ENCODE measurements at places on chromosomes 12 and 14.
A peak's percentile ranks its signal among the peaks of the same experiment; 100 is the strongest.

- DNase-seq: peak; percentile 76
Measured at GRCh38 chr12:105409801-105410471, 79.4 kb downstream of the C12orf75 start.

DNA sequence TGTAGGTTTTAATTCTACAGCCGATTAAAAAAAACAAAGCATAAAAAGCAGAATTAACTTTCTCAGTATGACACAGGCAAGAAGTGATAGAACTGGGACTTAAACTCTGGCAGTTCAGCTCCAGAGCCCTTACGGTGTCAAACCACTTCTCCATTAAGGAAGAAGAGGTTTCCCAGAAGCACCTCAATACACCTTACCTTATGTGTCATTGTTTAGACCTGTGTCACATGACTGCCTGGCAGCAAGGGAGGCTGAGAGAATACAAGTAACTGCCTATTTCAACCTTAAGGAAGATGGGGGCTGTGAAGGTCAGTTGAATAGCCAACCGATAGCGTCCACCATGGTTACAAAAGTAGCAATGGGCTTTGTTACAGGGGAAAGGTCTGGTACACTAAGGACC is 54.6 kb upstream of the ARHGAP5 start:
- DNase-seq: no peak

- no peak for DNase-seq
Measured at GRCh38 chr12:117521346-117521745, 159.9 kb upstream of the NOS1 start.

DNA sequence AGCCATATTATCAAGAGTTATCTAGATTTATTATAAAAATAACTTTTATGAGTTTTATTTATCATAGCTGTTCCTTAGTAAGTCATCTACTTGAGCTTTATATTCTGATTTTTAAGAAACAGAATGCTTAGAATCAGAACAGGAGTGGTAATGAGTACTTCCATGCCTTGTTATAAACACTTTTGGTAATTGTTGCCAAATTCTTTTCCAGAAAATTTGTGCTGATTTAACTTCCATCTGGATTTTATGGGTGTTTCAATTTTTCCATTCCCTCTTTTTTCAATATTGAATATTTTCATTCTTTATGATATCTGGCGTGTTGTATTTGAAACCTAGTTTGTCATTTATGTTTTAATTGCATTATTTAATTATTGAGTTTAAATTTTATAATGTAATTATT is 131.2 kb downstream of the MSRB3 start:
- DNase-seq: no peak

- no peak for DNase-seq
Measured at GRCh38 chr12:63423839-63424238, 244.5 kb downstream of the DPY19L2 start.

GRCh38 chr14:39071096-39071495 is 31.9 kb downstream of the SEC23A start:
- no peak for DNase-seq

DNA sequence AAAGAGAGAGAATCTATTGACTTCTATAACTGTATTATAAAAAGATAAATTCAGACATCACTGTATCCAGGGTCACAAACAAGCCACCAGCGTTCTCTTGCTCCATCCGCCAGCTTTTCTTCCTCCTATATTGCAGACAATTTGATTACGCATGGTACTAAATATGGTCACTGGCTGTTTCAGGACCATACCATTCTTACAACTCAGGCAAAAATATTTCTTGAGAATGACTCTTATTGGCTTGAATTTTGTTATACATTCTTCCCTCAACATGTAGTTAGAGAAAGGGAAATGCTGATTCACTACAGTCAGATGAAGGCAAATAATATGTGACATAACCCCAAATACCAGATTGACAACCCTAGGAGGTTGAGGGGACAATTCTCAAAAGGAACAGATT is 101.3 kb downstream of the SLC6A15 start:
- DNase-seq: peak; percentile 50

DNA sequence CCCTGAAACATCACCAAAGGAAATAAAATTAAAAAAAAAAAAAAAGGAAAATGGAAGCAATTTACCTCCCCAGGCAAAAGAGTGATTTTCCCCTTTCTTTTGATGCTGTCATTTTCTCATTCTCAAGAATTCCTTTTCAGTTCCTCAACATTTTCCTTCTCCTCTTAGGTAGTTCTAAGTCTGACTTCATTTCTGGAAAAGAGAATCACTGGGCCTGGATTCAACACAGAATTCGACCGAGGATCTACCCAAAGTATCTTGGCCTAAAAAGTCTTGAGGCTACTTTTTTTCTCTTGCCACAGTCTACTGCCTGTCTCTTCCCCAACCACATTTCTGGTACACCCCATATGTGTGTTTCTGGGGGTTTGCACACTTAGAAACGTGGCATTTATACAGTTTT is 717.8 kb upstream of the TBX3 start:
- no peak for DNase-seq

DNA sequence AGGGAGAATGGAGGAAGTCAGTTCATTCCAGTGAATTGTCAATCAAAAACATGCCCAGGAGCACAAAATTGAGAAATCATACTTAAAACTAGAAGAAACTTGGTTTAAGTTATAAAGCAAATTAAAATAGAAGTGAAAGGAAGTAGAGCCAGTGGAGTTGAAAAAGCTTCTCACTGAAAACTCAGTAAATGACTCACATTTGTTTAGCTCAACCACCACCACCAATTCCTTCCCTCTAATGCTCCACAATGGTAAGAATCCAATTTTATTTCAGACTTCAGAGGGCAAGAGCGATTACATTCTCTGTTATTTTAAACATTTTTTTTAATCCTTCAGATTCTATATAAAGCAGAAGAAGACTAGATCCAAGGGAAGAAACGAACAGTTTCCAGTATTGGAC is 19.4 kb downstream of the UTP20 start:
- peak; percentile 30 for DNase-seq

DNA sequence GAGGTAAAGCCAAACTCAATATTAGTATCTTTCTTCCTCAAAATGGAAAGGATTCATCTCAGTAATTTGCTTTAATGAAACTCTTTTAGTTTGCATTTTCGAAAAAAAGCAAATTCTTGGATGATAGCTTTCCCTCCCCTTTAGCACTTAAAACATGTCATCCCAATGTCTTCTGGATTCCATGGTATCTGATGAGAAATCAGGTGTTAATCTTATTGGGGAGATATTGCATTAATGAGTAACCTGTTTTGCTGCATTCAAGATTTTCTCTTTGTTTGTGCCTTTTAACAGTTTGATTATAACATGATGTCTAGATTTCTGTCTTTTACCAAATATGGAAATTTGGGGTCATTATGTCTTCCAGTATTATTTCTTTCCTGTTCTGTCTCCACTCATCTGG is 405.1 kb upstream of the FOXG1 start:
- DNase-seq: no peak

DNA sequence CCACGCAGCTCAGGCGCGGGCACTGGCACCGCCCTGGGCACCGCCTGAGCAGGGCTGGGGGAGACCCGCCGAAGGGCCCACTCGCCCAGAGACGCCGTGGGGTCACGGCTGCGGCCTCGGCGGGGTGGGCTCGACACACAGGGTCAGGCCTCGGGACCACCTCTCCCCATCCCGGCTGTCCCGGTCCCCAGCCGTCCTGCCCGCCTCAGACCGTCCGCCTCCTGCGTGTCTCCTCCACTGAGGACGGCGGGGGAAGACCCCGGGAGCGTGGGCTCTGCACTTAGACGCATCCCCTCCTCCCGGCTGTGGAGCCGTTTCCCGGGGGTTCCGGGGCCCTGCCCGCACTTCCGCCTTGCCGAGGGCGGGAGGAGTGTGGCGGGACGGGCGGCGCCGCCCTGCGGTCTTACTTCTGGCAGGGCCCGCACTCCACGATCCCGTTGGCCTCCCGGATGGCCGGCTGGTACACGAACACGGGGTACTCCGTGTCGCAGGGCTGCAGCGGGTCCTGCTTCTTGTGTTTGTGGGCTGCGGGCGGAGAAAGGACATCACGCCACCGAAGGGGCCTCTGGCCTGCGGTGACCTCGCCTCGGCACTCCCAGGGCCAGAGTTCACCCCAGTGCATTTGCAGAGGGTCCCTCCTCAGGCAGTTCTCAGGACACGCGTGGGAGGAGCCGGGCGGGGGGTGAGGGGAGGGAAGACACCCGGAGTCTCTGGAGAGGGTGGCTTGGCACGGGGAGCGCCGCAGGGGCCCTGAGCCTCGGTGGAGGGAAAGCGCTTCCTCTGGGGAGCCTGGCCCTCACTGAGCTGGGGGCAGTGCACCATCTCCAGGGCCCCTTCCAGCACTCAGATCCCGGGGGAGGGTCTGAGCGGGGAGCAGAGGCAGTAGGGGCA is 23.1 kb upstream of the LRTM2 start:
- no peak for DNase-seq

DNA sequence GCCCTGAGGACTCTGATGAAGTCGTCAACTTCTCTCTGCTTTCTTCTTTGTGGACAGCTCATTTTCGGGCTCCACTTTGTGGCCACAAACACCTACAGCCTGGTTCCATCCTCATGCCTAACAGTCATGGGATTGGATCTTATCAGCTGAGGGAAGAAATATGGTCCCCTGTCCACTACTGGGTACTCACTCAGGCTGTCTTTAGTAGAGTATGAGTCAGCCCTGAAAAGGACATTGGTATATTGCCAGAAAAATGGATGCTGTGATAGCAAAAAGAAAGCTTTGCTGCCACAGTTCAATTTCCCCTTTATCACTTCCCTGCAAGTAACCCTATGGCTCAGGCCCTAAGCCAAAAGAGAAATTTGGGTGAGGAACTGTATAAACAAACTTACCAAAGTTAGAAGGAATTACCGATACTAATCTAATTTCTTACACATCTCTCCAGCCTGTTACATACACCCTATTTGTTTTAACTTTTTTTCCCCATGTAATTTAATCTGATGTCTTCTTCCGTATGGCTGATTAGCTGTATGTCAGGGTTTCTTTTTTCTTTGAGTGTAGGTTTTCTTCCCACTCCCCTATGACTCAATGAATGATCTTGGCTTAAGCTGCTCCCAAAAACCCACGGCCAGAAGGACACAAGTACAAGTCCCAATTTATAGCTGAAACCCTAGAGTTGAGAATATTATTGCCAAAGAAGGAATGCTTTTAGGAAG is 29.1 kb downstream of the MTHFD1 start:
- DNase-seq: peak; percentile 68

DNA sequence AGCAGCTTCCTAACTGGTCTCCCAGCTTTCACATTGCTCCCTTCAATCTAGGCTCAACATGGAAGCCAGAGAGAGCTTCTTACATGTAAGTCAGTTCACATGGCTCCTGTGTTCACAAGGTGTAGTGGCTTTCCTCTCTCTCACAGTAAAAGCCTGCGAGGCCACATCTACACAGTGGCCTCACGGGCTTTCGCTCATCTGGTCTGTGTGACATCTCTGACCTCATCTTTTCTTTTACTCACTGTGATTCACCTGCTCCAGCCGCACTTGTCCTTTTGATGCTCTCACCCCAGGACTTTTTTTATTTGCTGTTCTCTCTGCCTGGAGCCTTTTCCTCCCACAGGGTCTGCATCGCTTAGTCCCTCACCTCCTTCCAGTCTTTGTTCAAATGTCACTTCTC is 122.1 kb downstream of the SLC5A8 start:
- DNase-seq: no peak

- no peak for DNase-seq
Measured at GRCh38 chr14:101716077-101716950, 45.2 kb upstream of the PPP2R5C start.

DNA sequence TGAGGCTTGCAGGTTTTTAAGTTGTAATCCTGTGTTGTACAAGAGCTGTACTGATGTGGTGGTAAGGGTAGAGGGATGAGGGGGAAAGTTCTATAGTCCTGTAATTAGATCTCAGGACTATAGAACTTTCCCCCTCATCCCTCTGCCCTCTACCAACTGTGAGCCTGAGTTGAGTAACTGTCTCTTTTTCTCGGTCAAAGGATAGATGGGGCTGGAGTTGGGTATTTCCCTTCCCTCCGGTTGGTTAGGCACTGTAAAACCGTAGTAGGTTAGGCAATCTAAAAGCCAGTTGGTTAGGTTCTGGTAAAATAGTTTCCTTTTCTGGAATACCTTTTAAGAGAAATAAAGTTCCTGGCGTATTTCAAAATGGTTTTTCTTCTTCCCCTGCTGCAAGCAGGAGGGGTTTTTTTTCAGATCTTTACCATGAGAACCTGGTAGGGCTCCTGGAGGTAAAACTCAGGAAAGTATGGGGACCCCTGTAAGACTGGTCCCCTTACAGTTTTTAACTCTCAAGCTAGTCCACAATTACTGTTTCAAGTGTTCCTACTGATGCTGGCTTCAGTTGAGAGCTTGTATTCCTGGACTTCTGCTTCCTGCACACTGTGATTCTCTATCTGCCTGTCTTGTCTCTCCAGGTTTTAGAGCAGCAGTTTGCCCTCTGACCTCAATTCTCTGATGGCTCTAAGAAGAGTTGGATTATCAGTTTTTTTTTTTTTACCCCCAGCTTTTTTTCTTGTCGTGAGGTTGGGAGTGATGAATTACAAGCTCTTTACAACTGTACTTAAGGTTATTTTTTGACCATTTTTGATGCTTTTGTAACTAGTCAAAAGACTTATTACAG is 58.7 kb downstream of the FUT8 start:
- no peak for DNase-seq

Data from EH (cell line).